ENCODE measurements at places on chromosomes 7 and 10.
A peak's percentile ranks its signal among the peaks of the same experiment; 100 is the strongest.

GRCh38 chr10:124128811-124129145 is 35.4 kb upstream of the CHST15 start:
- no peak for DNase-seq

DNA sequence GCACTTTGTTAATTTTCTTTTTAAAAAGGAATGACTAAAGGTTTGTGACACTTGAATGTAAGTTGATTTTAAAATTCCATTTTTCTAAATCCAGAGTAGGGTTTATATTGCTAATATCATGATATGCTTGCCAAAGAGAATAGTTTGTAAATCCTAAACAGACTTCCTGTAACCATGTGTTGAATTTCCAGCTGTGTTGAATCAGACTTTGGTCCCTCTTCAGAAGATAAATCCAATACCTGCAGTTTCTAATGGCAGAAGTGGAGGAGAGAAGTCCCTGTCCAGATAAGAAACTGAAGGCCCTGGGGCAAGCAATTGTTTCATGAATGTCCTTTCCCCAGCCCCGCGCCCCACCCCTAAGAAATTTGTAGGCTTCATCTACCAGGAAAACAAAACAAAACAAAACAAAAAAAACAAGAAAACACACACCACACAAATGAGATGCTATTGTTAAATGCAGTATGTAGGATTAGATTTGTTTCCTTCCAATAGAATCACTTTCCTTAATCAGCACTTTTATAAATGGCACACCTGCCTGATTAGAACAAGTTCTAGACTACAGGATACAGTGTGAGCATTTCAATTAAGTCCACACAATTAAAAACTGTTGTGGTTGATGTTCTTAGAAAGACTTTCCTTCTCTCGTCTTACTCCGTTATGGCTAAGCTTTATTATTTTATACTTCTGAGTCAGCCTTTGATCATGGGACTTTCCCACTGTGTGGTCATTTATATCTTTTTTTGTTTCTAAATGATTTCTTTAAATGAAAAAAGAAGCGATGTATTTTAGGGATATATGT is 122.8 kb downstream of the KAT6B start:
- DNase-seq: no peak

DNA sequence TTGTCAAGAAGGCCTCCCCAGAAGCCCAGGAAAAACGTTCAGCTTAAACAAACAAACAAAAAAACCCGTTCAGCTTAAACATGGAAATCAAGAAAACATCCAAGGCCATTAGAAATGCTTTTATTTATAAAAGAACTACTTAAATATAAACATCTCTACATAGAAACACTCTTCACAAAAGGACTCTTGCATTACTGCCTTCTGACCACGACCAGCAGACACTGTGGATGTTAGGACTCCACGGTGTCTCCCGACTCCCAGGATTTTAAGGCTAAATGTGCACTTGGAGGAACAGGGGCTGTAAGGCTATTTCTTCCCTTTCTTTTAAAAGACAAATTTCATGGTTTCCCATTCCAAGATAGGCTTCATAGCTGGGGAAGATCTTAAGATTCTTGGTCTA is 93.0 kb downstream of the ABCC2 start:
- no peak for DNase-seq

DNA sequence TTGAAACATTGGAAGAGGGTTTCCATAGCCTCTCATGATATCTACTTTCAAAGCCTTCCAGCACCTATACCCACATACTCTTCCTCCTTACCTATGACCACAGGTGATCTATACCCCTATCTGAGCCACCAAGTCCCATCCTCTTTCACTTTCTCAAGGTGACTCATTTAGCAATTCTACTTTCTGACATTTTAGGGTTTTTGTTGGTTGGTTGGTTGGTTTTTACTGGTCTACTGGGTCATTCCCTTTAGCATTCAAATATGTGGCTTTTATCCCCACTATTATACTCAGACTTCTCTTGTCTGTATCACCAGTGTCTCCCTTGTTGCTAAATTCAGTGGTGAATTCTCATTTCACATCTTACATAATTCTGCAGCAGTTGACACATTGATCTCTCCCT is 130.4 kb upstream of the STEAP4 start:
- no peak for DNase-seq

GRCh38 chr7:128059143-128059988 is 28.1 kb upstream of the LRRC4 start:
- DNase-seq: no peak

DNA sequence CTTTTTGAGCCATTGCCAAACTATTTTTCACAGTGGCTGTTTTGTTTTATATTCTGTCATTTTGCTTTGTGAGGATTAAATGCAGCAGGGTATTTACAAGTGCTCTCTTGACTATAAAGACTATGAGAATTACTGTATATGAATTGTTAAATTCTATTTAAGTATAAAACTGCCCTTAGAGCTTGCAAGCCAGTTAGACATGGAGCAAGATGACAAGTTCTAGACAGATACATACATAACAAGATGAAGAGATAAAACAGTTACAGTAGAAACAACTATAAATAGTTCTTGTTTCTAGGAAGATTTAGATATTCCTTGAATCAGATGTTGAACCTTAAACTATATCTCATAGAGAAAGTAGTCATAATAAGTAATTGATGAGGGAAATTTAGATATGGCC is 60.6 kb downstream of the DNAH11 start:
- no peak for DNase-seq

DNA sequence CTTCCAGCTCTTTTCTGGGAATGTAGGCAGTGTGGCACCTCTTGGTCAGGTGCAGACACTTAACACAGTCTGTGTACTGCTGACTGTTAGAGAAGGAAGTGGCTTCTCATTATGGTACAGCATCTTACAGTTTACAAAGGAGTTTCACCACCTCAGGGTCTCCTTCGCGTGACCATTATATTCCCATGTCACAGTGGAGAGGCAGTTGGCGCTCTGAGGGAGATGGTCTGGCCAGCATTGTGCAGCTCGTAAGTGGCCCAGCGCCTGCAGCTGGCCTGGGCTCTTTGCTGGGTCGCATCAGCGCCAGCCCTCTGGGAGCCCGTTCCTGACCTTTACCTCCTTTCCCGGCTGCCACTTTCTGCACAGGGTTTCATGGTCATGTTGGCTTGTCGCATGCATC is 15.4 kb downstream of the TSPAN15 start:
- DNase-seq: no peak

GRCh38 chr10:96417441-96417840 is 58.6 kb upstream of the OPALIN start:
- no peak for DNase-seq

- no peak for DNase-seq
Measured at GRCh38 chr10:36423821-36424248, 701.6 kb upstream of the ANKRD30A start.

GRCh38 chr7:54811041-54811845 is 52.2 kb upstream of the SEC61G start:
- no peak for DNase-seq

DNA sequence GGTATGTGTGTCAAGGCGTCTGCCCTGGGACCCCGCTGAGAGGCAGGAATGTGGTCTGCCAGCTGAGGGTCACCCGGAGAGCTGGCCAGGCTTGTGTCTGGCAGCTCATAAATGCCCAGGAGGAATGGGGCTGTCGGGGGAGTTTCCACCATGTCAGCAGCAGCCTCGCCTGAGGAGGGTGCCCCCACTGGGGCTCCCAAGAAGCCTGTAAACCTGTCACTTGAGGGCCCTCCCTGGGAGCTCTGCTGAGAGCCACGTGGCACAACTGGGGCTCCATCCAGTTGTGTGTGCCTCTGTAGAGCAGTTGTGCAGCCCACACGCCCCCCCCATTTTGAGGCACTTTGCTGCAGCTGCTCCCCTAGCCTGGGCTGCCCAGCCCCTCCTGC is 70.6 kb downstream of the NEURL1 start:
- no peak for DNase-seq

GRCh38 chr7:88759230-88760135 is at the start of gene ZNF804B:
TSS of gene ZNF804B (plus strand) at chr7:88759700. CDS start at chr7:88759977, 277 bp downstream.
- DNase-seq: no peak

DNA sequence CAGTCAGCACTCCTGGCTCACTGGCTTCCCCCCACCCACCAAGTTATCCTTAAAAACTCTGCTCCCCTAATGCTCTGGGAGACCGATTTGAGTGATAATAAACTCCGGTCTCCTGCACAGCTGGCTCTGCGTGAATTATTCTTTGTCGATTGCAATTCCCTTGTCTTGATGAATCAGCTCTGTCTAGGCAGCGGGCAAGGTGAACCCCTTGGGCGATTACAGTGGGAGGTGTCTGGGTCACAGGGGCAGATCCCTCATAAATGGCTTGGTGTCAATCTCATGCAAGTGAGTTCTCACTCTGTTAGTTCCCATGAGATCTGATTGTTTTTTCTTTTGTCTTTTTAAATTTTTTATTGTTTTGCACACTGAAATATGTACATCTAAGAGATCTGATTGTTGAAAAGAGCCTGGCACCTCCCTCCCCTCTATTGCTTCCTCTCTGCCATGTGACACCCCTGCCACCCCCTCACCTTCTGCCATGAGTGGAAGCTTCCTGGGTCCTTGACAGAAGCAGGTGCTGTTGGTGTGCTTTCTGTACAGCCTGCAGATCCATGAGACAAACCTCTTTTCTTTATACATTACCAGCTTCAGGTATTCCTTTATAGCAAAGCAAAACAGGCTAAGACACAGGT is 20.5 kb downstream of the OTUD1 start:
- no peak for DNase-seq

DNA sequence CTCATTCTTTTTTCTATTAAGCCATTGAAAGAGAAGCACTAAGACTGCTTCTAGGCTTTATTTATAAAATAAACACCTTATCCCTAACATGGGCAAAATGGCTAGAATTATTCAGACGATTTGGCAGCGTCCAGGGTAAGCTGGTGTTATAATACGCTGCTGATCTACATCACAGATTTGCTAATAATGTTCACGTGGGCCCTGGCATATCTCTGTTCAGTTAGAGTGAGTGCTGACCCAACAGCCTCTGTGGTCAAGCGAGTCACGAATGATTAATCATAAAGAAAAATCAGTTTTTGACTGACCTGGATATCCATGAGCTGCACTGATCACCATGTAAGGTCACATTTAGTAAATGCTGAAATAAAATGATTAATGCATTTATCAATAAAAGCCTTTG is 28.4 kb upstream of the CBLL1 start:
- no peak for DNase-seq

- no peak for DNase-seq
Measured at GRCh38 chr7:28607855-28608193, 195.5 kb downstream of the CREB5 start.

- no peak for DNase-seq
Measured at GRCh38 chr10:101923256-101923655, 79.7 kb upstream of the KCNIP2 start.

- DNase-seq: no peak
Measured at GRCh38 chr10:84098667-84099066, 40.6 kb upstream of the GHITM start.

- no peak for DNase-seq
Measured at GRCh38 chr7:38798552-38799267, 110.3 kb downstream of the VPS41 start.

DNA sequence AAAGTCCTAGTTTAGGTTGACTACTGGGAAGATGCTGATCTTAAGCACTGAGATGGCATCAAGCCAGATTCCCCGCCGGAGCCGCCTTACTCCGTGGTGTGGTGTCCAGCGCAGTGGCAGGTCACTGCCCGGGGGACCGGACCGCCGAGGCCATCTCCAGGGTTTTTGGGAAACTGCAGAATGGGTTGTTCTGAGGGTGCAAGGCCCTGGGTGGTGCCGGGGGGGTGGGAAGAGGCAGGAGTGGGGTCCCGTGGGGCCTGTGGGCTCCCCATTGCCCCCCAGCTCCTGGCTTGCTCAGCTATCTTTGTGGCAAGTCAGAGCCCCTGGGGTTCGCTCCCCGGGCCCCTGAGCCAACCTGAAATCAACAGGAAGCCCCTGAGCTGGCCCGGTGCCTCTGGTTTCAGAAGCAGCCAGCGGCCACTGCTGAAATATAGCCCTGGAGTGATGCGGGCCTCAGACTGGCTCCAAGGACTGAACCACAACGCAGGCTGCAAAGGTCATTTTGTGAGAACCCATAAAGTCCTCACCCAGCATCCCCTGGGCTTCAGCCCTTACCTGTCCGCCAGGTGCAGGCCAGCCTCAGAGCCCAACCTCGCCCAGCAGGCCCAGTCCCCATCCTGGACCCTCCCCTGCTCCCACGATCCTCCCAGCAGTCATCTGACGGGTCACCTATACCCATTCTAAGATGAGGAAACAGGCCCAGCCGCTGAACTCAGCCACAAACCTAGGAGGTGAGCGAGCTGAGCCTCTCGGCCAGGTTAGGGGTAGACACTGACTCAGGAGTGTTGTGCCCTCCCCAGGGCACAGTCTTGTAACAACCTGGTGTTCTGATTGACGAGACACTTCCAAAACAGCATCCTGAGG is 102.7 kb downstream of the PDGFA start:
- DNase-seq: no peak

- no peak for DNase-seq
Measured at GRCh38 chr7:71752171-71752935, 620.4 kb downstream of the GALNT17 start.

- no peak for DNase-seq
Measured at GRCh38 chr10:46287846-46288477, 1.2 kb downstream of the ANTXRL start.

- no peak for DNase-seq
Measured at GRCh38 chr7:120344276-120344675, 71.3 kb downstream of the KCND2 start.

- no peak for DNase-seq
Measured at GRCh38 chr10:63769367-63769766, 248.2 kb downstream of the REEP3 start.

- peak; percentile 86 for DNase-seq
Measured at GRCh38 chr10:87861953-87862678, 1.2 kb downstream of the KLLN start.

DNA sequence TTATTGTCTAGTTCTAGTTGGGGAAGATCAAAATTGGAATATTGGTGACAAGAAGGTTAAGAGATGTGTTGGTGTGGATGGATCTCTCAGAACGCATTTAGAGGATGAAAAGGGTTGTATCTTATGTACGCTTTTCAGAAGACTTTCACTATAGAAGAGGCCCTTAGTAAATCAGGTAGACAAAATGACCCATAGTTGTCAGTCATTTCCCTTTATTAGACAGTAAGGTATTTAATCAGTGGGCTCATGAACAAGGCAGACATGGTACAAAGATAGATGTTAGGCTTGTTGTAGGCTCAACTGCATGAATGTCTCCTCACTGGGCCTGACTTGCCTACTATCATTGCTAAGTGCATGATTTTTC is 359.2 kb downstream of the PHF14 start:
- no peak for DNase-seq

DNA sequence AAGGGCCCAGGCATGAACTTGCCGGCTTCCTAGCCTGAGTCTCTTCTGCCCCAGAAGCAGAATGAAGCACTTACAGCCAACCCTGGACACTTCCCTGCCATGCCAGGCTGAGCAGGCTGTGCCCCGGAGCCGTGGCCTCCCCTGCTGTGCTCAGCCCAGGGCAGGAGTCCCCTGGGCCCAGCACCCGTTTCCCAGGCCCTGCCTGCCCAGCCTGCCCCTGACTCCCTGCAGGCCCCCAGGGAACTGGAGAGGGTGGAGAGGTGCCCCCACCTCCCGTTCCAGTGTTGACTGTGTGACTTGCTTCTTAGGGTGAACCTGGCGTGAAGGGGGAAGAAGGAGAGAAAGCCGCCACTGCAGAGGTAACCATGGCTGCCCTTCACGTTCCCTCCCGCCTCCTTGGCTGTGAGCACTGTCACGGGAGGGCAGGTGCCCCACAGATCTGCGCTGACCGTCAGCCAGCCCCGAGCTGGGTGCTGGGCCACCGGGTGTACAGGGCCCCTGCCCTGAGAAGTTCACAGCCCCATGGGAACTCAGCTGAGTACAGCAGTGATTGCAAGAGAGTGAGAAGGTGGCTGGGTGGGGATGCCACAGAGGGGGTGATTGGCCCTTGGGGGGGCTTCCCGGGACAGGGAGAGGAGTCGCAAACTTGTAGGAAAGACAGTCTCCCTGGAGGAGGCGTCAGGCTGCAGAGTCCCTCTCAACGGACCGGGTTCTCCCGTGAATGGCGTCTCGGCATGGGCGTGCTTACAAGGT is 75.9 kb downstream of the MYL10 start:
- no peak for DNase-seq

Data from stimulated activated CD4-positive, alpha-beta T cell treated with anti-CD3 and anti-CD28 coated beads, Interleukin-15, amount 100 ng/mL, for 1 hour (primary cell).